ENCODE measurements at places on chromosomes 12 and 14.

GRCh38 chr12:75438059-75438754, 42.3 kb upstream of the GLIPR1 start:
- no peak for DNase-seq

DNA sequence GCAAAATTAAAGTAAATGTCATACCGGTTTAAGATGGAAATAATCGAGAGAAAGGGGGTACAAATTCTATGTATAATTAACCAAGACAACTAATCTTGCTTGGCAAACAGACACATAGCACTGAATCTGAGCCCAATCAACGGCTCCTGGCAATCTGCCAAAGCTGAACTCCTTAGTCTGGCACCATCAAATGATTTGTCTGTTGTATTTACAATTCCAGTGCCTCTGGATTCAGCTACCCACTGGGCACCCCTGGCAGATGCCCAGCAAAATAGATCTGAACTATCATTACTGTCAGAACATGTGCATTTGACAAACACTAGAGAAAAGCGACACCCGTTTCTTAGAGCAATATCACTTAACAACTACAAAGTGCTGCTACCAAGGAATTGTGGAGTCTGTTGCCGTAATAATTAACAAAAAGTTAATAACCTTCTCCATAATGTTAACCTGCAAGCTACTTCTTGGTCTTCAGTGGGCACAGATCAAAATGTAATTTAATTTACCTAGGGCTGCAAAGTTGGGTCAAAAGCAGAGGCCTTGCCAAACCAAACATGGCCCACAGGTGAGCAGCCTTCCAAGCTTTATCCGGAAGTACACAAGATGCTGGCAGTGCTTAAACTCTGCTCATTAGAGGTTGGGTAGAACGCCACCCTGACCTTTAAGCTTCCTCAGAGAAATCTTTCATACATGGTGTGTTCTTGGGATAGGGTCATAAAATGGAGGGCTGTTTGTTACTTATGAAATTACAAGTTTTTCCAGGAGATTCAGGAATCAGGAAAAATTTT, 7.6 kb downstream of the EGLN3 start:
- DNase-seq = no peak

- no peak for DNase-seq
These were observed 9.7 kb upstream of the TUBA1A start for GRCh38 chr12:49198431-49199155.

DNA sequence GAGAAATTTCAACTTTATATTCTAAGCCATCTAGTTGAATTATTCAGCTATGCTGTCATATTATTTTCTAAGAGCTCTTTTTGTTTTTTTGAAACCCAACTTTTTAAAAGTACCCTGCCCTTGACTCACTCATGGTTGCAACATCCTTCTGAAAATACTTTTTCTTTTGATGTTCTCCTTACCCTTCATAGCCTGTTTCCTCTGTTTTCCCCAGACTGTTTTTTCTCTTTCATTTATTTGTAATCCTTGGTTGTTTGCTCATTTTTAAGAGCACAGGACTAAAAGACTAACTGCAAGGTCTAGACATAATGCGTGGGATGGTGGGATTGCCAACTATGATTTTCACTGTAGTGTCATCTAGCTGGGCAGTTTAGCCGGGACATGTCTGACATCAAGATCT, 21.2 kb upstream of the CDKL1 start:
- no peak for DNase-seq

GRCh38 chr14:86802726-86803125, 1190.3 kb downstream of the GALC start:
- no peak for DNase-seq

GRCh38 chr12:121814429-121815119, 10.8 kb downstream of the SETD1B start:
- DNase-seq = no peak

GRCh38 chr14:22552827-22553076, 36.3 kb downstream of the DAD1 start:
- no peak for DNase-seq

GRCh38 chr12:6947615-6948014, 3.5 kb upstream of the PTPN6 start:
- DNase-seq = no peak

- no peak for DNase-seq
These were observed 42.1 kb downstream of the SCARB1 start for GRCh38 chr12:124821252-124822200.

GRCh38 chr14:81436296-81437138, 36.4 kb upstream of the STON2 start:
- no peak for DNase-seq

- DNase-seq = no peak
These were observed 687.6 kb downstream of the GALC start for GRCh38 chr14:87305345-87305744.

DNA sequence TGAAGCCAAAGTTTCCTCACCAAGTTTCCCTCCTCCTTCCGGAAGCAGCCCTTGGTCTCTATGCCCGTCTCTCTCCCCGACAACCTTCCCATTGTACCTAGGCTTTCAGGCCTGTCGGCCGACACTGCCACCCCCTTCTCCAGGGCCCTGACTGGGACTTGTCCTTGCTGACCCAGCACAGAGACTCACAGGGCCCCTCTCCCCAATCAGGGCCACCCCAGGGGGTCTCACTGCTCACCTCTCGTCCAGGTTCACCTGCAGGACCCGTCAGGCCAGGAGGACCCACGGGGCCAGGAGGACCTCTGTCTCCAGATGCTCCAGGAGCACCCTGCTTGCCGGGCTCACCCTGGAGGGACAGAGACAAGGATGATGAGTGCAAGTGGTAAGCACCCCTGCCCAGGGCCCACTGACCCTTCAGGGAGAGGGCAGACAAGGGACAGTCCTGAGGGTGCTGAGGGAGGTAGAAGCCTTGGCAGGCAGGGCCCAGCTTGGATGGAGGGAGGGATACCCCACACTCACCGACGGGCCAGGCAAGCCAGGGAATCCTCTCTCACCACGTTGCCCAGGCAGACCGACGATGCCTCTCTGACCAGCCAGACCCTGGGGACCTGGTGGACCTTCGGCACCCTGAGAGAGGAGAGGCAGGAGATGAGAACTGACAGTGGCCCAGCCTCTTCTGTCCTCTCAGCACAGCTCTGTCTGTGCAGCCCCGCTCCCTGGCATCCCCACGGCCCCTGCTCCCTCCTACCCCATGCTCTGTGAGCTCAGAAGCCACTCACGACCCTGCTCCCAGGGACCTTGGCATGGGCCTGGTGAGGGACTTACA, 14.6 kb downstream of the TMEM106C start:
- no peak for DNase-seq

- no peak for DNase-seq
These were observed 1.9 kb upstream of the MYF5 start for GRCh38 chr12:80714846-80715245.

- no peak for DNase-seq
These were observed 17.1 kb downstream of the FICD start for GRCh38 chr12:108531929-108532848.

DNA sequence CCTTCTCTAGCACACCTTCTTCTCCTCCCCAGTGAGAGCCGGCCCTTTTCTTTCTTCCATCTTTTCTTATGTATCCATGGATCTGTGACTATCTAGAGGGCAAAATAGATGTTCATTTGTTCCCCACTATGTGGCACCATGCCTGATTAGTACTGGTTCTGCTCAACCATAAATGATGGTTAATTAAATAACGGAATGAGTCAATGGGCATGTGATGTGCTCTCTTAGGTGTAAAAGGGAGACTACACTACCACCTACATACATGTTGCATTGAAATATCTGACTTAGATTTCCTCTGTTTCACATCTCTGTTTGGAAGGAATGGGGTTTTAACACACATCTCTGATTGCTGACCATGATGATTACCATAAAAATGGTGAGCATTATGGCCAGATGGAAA, 116.5 kb downstream of the BTG1 start:
- DNase-seq = no peak
